ENCODE measurements at places on chromosomes 13 and 19.
A peak's percentile ranks its signal among the peaks of the same experiment; 100 is the strongest.

GRCh38 chr13:73058432-73058735 lies 421 bp upstream of the KLF5 start:
- DNase-seq: no peak

DNA sequence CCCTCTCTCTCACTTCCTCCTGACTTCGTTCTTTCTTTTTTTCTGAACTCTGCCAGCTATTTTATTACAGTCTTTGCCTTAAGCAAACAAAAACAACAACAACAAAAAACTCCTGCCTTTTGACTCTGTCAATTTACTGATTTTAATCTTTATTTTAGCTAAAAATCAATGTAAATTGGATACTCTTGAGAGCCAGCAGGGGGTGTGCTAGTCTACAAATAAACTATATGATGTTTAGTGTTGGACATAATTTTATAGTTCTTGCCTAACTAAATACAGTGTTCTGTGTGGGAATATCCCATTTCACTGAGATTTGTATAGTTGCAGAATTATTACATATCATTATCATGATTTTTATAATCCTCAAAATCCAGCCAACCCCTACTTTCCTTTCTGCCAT lies 1199.9 kb upstream of the SPRY2 start:
- DNase-seq: peak; percentile 14

DNA sequence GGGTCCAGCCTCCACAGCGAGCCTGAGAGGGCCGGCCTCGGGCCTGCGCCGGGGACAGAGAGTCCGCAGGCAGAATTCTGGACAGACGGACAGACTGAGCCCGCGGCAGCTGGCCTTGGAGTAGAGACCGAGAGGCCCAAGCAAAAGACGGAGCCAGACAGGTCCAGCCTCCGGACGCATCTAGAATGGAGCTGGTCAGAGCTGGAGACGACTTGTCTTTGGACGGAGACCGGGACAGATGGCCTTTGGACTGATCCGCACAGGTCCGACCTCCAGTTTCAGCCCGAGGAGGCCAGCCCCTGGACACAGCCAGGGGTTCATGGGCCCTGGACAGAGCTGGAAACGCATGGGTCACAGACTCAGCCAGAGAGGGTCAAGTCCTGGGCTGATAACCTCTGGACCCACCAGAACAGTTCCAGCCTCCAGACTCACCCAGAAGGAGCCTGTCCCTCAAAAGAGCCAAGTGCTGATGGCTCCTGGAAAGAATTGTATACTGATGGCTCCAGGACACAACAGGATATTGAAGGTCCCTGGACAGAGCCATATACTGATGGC lies 490 bp downstream of the ITPKC start:
- no peak for DNase-seq

DNA sequence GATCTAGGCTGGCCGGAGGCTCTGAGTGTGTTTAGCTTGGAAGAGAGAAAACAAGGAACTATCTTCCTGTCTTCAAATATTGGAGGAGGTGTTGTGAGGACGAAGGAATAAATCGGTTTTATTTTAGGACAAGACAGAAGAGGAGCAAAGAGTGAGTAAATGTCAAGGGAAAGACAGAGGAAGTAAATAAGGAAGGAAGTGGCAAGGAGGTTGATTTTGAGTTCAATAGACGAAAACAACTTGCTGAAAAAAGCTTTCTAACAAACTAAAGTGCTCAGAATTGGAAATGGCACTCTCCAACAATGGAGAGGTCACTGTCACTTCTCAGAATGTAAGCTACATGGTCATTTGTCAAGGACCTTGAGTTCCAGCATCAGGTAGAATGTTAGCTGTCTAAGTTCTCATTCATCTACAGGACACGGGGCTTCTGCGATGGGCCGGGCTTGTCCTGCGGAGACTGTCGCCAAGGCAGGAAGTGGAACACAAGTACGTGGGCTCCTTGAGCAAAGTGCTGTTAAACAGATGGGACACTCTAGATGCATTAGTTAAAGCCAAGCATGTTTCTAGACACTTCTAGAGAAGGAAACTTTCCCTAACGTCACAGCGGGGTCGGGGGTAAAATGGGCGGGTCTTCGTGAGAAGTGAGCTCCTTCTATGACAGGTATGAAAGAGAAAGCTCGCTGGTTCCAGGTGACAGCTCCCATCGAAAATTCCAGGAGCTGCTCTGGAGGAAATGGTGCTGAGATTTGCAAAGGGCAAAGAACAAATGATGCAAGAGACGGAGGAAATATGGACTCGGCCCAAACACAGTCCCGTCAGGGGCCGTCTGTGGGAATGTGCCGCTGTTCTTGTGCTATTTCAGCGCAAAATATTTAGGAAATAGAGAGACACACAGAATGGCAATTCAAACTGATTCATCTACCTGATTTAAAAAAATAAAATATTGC lies 103.9 kb upstream of the UBL3 start:
- no peak for DNase-seq

DNA sequence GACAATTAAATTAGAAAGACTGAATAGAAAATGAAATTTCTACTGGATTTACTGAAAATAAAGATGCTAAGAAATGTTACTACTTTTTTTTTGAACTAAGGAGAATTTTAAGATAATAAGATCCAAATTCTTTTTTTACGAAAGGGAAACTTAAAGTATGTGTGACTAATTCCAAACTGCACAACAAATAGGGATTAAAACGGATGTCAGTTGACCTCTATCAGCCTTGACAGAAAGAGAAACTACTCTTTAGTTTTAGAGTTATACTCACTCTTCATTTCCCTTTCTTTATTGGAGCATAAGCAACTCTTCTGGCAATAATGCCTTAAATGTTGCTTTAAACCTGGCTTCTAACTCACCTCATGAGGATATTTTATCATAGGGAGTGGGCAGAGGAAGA lies 273.8 kb downstream of the SLITRK6 start:
- DNase-seq: no peak

DNA sequence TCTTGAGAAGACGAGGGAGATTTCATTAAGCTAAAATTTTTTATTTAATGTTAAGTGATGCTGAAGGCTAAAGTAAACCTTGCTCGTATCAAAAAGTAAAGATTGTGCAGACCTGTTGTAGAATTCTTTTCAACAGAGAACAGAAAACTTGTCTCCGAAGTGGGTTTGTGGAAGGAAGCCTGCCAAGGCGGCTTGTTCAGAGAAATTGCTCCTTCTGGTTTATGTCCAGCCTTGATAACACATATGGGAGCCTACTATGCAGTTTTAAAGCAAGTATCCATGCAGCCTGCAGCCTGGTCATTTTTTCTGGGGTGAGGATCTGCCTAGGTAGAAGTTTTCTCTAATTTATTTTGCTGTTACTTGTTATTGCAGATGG lies 1.4 kb downstream of the MLNR start:
- DNase-seq: no peak

DNA sequence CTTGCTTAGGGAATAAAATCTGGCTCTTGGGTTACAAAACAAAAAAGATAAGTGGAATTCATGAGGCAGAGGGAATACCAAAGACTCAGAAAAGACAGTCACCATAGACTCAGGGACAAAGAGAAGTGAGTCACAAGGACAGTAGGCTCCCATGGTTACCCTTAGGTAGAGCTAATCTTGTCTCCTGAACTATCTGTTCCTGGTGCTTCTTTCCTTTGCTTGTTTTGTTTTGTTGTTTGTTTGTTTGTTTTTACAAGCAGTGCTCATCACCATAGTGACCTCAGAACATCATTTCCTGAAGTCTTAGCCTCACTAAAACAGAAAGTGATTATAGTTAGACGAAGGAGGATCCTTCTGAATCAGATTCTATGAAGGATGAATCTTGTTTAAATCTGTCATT lies 142.3 kb upstream of the SOX21 start:
- no peak for DNase-seq

DNA sequence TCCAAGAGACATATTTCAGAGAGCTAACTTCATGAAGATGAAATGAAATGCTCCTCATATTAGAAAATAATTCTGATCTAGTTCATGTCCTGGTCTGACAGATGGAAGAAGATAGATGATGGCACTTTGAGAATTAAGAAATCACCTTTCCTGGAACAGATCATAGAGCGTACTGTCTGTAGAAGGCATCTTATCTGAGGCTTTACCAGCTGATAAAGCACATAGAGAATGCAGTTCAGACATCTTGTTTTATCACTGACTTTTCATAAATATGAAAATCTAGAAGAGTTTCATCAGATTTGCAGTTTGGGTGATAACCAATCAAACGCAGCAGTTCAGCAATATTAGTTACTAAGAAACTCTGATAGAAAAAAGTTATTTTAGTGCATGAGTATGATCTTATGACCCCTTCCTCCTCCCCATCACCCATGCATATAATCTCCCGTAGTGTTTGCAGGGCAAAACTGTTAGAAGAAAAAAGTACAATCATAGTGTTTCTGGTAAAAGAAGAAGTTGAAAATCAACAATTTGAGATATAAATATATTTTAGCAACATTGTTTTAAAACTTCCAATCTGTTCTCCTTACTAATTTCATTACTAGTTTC lies 585.2 kb downstream of the PCDH9 start:
- no peak for DNase-seq

DNA sequence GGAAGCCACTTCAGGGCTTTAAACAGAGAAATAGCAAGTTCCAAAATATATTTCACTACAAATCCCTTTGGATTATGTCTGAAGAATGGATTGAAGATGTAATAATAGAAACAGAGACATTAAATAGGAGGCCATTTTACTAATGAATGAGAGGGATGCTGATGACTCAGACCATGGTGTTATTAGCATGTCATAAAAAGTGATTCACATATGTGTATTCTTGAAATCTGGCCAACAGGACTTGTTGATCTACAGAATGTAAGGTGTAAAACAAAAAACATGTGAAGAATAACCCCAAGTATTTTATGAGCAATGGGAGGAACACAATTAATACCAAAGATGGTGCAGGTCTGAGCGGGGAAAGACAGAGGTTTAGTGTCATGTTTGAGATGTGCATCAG lies 873.7 kb downstream of the SLITRK5 start:
- DNase-seq: no peak

- no peak for DNase-seq
Observed at GRCh38 chr13:70424928-70425327, 316.7 kb upstream of the KLHL1 start.

Measured in NCI-H2081 (cell line).